ENCODE measurements at places on chromosomes 5 and 9. TPM values are rescaled to one million over a fixed set of nuclear protein-coding genes. Genes with fewer than 3 reads are reported as not detected.

Gene IL7R
- 144 TPM for total RNA-seq

Gene GNA14
- total RNA-seq = 4.3 TPM

GRCh38 chr9:110110154-110110553 is 97.8 kb downstream of the C9orf152 start:
- no peak overlapping the region for H3K4me3 ChIP-seq
- peaks cover 32% of the 10 kb centered on the region for H3K4me1 ChIP-seq
- DNase-seq = no peak
- no peaks in the 10 kb centered on the region for H3K36me3 ChIP-seq

- no peaks in the 10 kb centered on the region for H3K4me1 ChIP-seq
- DNase-seq = no peak
- no peak overlapping the region for H3K4me3 ChIP-seq
- H3K27me3 ChIP-seq = no peaks in the 10 kb centered on the region
Observed at GRCh38 chr9:98107926-98108325, 11.1 kb downstream of the TRIM14 start.

DNA sequence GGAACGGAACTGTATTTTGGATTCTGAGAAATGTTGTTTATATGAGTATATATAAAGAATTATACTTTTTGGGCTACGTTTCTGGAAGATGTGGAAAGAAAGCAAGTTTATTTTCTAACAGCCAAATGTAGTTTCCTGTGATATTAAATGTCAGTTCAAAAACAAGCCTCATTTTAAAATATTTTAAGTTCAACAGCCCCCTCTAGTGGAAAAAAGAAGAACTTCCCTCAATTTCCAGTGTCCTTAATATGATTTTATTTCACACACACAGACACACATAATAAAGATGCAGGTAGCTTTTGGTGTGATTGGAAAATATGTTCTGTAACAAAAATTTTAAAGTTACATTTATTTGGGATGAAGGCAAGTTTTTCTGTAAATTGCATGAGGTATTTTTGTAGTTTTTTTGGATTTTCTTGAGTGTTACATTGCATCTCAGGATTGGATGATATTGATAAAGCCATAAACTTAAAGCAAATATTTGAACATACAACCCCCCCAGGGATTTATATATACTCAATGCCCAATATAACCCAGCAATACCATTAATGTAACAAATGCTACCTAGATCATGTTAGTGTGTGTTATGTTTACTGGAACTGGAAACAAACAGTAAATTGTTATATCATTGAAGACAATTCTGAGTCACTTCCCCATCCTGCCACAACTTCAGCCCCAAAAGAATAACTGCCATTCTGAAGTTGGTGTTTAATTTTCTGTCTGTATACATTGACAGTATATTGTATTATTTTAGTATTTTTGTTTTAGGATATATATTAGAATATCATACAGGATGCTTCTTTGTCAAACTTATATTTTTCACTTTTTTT is 54.0 kb downstream of the CCDC171 start:
- no peak overlapping the region for H3K27ac ChIP-seq
- H3K4me1 ChIP-seq = no peaks in the 10 kb centered on the region
- peak; percentile 48 for DNase-seq
- no peak overlapping the region for H3K4me3 ChIP-seq
- no peaks in the 10 kb centered on the region for H3K27me3 ChIP-seq

GRCh38 chr5:151414536-151414935 is 32.9 kb upstream of the SLC36A1 start:
- H3K4me3 ChIP-seq = no peak overlapping the region
- no peak for DNase-seq
- no peaks in the 10 kb centered on the region for H3K36me3 ChIP-seq
- no peak overlapping the region for H3K27ac ChIP-seq

DNA sequence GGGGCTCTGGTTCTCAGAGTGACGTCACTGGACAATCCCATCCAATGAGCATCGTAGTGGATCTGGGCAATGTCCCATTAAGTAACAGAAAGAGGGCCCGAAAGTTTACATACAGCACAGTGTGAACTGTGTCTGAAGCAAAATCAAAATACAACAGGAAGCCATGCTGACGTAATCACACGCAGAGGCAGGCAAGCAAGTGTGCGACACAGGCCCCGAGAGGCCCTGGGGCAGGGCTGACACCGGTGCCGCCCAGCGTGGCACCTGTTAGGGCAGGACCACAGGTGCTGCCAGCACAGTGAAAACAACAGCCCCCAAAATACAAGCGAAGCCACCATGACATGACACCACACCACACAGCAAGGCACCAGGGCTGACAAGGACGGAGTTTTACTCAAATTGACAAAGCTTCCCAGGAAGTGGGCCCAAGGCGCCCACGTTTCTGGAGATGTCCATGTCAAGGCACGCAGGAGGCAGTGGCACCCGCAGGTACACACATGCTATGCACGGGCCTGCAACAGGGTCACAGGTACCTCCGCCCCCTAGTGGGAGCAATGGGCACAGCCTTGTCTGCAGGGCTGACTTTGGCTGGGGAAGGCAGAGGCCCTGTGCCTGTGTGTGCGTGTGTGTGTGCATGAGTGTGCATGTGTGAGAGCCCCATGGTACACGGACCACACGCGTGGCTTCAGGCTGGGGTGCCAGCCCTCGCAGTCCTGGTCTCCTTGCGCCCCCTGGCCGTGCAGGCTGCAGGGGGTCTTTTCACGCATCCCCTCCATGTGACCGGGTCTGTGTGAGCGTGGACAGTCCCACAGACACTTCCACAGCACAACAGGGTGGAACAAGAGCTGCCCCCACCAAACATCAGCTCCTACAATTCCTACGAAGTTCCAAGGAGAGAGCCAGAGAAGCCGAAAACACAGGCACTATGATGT is 19.6 kb downstream of the QSOX2 start:
- H3K27ac ChIP-seq = no peak overlapping the region
- H3K27me3 ChIP-seq = no peaks in the 10 kb centered on the region
- DNase-seq = peak; percentile 43
- H3K4me1 ChIP-seq = no peaks in the 10 kb centered on the region
- H3K36me3 ChIP-seq = no peaks in the 10 kb centered on the region
- no peak overlapping the region for H3K4me3 ChIP-seq

DNA sequence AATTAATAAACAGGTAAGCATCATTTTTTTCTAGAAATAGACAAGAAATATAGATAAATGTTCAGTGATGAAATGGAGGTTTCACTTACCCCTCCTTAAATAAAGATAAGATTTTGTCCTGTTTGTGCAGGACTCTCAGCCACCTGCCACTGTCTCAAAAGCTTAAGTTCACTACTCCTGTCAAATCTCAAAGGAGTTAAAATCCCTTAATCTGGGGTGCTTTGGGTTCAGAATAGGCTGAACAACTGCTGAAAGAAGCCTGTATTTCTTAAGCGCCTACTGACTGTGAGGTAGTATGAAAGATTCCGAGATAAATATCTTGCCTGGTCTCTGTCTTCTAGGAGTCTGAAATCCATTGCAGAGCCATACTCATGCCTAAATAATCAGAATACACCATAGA is 3.7 kb upstream of the BRINP1 start:
- no peak overlapping the region for H3K4me3 ChIP-seq
- no peak for DNase-seq
- H3K27me3 ChIP-seq = peaks cover 19% of the 10 kb centered on the region
- no peaks in the 10 kb centered on the region for H3K36me3 ChIP-seq

DNA sequence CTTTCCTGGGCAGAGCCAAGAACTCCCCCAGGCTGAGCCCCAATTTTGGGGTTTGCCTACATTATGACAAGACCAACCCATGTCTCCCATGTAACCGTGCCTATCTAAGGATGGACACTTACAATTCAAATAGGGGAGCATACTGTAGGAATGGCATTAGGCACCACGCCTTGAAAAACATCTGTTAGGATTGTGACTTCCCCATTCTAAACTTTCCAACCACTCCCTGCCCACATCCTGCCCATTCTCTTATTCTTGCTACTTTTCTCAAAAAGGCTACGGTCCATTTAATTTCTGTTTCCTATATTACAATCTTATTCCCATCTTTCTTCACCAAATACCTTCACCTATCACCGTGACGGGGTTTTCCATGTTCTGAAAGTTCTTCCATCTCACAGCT is 99.2 kb downstream of the LPAR1 start:
- no peak for DNase-seq
- no peaks in the 10 kb centered on the region for H3K4me1 ChIP-seq
- no peaks in the 10 kb centered on the region for H3K36me3 ChIP-seq
- no peak overlapping the region for H3K4me3 ChIP-seq
- no peak overlapping the region for H3K27ac ChIP-seq
